Left lung (tissue), 14 donors: ENCODE measurements at places on chromosomes 2 and 18.

- no peak for DNase-seq
These were observed 59.7 kb downstream of the VAPA start for GRCh38 chr18:9973470-9973869.

DNA sequence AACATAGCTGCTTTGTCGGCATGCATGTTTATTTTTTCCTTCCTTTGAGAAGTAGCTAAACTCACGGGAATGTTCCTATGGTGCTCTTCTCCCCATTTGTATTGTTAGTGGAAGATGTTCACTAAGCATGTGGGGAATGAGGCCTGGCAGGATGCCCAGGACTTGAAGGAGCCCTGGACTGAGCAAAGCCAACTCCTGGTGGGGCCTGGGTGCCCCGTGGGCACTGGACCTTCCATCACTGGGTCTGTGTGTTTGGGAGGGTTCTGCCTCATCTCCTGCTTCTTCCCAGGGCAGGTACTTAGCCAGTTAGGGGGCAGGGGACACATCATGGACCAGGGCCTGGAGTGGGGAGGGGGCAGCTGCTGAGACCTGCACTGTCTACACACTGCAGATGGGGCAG is 49.3 kb downstream of the ACAA2 start:
- no peak for DNase-seq

GRCh38 chr2:52128081-52128480 is 1096.1 kb upstream of the NRXN1 start:
- no peak for DNase-seq

DNA sequence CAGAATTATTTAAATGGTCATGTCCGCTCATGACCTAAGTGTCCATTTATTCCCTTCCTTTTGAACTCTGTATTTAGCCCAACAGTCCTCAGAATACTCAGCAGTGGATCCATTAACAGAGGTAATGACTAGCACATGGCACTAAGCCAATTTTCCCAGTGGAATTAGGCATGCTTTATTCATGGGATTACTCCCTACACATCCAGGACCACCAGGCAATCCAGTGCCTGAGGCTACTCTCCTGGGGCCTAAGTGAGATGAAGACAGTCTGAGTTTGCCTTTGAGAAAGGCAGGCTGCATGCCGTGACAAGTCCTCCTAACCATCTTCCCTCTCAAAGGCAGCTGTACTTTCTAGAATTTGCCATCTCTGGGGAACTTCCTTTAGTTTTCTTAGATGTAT is 128.6 kb downstream of the SPOPL start:
- no peak for DNase-seq

GRCh38 chr2:219628986-219629901 is 1.8 kb downstream of the SLC4A3 start:
- DNase-seq = no peak

- DNase-seq = no peak
These were observed 207.3 kb upstream of the APCDD1 start for GRCh38 chr18:10247021-10247741.

GRCh38 chr2:127626917-127627739 is 18.8 kb upstream of the GPR17 start:
- peak; percentile 51 for DNase-seq

DNA sequence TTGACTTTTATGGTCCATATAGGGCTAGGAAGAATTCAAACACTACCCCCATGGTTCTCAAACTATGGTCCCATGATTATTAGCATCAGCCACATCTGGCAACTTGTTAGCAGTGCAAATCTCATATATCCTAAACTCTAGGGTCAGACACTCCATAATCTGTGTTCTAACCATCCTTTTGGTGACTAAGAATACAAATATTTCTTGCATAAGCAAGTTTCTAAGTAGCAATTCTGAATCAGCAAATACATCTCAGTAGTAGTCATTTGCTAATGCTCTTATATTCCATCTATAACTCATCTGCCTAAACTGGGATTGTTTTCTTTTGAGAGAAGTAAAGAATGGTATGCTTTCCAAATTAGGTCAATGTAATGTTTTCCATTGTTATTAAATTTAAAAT is 447.3 kb downstream of the TMX3 start:
- no peak for DNase-seq

DNA sequence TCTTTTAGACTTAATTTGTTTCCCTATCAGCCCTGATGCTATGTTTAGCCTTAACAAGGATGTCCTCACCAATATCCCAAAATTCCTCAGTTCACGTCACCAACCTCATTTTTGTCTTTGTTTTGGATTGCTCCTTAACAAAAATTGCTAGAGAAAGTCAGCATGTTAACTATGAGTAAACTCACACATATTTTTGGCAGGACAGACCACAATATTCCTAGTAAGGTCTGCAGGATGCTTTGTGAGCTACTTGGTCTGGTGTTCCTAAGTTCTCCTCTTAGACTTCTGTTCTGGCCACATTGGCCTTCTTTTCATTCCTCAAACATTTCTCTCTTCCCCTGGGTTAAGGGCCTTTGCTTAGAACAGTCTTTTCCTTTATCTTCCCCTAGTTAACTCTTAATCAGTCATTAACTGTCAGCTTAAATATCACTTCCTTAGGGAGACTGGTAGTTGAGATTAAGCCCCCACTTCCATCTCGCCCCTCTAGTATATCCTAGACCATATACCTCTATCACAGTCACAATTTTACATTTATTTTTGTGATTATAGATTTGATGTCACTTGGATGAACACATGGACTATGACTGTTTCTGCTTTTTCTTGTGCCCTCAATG is 116.2 kb downstream of the ADCYAP1 start:
- no peak for DNase-seq

DNA sequence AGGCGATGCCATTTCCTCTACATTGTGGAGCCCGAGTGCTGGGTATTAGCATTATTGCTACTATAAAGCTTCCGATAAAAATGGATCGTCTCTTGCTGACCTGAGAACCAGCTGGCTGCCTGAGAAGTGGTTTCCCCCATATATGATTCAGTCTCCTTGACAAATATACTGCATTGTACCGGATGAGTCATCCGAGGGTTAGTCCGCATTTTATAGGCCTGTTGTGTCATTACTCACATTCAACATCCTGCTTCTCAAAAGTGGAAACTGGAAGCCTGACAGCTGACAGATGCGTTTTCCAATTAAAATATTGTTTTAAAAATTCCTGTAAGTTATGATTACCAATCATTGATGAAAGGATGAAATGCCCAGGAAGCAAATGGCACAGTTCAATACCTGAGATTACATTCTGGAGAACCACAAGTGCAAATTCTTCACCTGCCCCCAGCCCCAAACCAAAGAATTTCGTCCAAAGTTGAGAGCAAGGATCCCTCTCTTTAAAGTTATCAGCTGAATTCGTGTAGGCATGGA is 65.7 kb downstream of the SPRED2 start:
- DNase-seq = no peak

DNA sequence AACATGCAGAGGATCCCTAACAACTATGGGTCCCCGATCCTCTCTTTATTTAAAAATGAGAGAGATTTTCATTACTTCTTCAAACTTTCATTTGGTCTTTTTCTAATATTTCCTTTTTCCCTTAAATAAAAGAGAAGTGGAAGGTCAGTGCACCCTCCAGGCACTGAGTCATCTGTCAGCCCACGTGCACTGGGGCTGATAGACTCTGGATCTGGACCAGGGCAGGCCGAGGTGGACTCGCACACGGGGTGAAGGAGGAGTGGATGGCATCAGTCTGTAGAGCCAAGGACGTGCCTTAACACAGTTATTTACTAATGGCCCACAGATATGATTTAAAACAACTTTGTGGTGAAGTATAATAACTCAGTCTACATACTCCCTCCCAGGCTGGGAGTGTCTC is 214.4 kb upstream of the TMEM200C start:
- no peak for DNase-seq

DNA sequence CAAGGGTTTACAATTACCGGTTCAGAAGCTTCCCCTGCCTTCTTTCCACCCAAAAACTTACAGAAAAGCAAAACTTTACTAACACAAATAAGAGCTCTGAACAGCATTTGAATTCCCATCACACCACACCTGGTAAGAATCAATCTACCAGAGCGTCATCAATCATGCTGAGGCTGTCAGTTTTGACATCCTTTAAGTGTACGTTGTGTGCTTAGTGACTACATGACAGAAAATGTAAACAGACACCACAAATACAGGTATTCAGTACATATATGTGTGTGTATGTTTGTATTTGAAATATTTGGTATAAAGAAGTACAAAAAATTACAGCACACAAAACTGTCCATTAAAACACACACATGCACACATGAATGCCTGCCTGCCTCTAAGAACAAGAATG is 523.5 kb downstream of the TMEM182 start:
- no peak for DNase-seq

- no peak for DNase-seq
These were observed 84.8 kb downstream of the STPG4 start for GRCh38 chr2:47070155-47070919.

DNA sequence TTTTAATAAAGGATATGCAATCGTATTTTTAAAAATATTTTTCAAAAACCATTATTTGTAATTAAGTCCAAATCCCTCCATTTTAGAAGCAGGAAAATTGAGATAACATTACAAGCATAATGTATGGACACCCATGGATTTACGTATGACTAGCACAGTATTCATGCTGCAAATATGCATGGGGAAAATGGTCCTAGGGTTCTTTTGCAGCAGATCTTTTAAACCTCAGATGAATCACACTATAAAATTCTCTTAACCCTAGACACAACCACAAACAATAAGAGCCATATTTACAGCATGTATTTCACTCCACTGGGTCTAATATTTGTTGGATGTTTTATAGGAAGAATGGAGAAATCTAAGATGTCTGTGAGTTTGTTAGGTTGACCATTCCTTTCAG is 453.4 kb downstream of the TGIF1 start:
- DNase-seq = no peak

GRCh38 chr2:96541398-96542152 is 5.0 kb downstream of the ARID5A start:
- no peak for DNase-seq

- DNase-seq = no peak
These were observed 63.2 kb downstream of the ALMS1 start for GRCh38 chr2:73448856-73449255.

DNA sequence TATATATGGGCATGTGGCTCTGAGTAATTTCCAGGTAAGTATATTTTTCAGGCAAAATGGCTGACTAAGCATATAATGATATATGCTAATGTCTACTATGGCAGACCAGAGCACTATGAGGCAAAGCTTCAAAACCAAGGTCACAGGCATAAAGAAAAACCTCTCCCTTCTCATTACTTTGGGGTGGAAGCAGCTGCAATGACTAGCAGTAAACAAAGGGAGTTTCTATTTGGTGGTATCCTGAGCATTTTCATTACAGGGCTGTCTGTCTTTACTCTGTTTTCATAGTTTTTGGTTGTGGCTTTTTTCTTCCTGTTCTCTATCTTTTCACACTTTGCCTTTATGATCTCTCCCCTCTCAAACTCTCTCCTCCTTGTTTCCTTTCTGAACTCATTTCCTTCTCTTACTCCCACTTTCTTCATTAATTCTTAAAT is 15.6 kb downstream of the PDE6D start:
- no peak for DNase-seq

DNA sequence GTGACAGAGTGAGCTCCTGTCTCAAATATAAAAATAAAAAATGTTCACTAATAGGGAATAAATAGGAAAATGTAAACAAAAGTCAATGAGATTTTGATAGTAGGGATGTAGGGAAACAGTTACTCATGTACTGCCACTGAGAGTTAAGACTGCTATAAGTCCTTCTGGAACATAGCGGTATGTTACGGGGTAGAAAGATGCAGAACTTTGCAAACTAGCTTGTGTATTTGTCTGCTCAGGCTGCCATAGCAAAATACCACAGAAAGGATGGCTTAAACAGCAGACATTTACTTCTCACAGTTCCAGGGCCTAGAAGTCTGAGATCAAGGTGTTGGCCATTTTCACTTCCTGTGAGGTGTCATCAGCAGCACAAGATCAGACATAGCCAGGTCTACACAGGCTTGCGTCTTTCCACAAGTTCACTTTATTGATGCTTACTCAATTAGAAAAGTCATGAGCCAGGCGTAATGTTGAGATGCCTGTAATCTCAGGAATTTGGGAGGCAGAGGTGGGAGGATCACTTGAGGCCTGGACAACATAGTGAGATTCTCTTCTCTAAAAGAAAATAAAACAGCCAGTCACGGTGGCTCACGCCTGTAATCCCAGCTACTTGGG is 8.8 kb downstream of the TXNDC2 start:
- no peak for DNase-seq

GRCh38 chr2:37609782-37610181 is 61.7 kb downstream of the CDC42EP3 start:
- no peak for DNase-seq

GRCh38 chr2:191190861-191191552 is 40.2 kb upstream of the STAT4 start:
- DNase-seq = no peak

DNA sequence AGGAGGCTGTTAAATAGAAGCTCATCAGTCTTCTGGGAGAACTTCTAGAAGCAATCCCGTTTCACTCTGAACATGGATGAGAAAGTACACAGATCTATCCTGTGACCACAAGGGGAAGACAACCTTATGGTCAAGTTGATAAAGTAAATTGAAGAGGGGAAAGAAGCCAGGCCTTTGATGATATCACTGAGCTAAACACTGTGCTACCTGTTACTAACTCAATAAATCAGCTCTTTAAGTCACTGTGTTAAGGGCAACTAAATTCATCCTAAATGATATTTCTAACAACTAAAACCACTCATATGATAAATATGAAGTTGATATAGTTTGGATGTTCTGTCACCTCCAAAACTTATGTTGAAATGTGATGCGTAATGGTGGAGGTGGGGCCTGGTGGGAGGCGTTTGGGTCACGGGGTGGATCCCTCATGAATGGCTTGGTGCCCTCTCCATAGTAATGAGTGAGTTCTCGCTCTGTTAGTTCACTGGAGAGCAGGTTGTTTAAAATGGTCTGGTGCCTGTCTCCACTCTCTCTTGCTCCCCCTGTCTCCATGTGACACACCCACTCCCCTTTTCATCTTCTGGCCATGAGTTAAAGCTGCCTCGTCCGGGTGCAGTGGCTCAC is 23.6 kb downstream of the OLA1 start:
- DNase-seq = no peak

- no peak for DNase-seq
These were observed 79.6 kb downstream of the LBH start for GRCh38 chr2:30310955-30311354.

GRCh38 chr2:25453199-25453905 is 111.6 kb upstream of the DNMT3A start:
- no peak for DNase-seq
